ENCODE measurements at places on chromosomes 4 and X.

- no peak for DNase-seq
These were observed 74.8 kb downstream of the POLA1 start for GRCh38 chrX:24768556-24768955.

GRCh38 chrX:23811108-23811651, 28.2 kb downstream of the SAT1 start:
- no peak for DNase-seq

GRCh38 chr4:39341075-39341725, 25.0 kb downstream of the RFC1 start:
- DNase-seq: no peak

- no peak for DNase-seq
These were observed 292.6 kb downstream of the FBXO8 start for GRCh38 chr4:173990869-173991210.

- no peak for DNase-seq
These were observed 394.2 kb downstream of the ANKRD50 start for GRCh38 chr4:124318292-124318691.

DNA sequence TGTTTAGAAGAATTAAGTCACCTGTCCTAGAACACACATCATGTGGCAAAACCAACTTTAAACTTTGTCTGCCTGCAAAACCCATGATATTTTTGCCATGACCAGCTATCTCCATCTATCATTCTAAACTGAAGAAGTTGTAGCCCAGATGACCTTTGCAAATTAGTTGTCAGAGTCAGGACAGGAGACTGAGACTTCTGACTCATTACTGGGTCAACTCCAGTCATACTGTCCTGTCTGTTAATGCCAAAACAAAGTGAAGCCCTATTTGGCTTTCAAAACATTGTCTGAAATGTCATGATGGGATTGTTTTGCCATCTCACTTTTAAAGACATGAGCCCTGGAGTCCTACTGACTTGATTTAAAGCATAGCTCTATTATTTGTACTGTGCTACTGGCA, 365.7 kb upstream of the CPEB2 start:
- DNase-seq: no peak

GRCh38 chr4:124694306-124694705, 18.2 kb downstream of the ANKRD50 start:
- DNase-seq: no peak

DNA sequence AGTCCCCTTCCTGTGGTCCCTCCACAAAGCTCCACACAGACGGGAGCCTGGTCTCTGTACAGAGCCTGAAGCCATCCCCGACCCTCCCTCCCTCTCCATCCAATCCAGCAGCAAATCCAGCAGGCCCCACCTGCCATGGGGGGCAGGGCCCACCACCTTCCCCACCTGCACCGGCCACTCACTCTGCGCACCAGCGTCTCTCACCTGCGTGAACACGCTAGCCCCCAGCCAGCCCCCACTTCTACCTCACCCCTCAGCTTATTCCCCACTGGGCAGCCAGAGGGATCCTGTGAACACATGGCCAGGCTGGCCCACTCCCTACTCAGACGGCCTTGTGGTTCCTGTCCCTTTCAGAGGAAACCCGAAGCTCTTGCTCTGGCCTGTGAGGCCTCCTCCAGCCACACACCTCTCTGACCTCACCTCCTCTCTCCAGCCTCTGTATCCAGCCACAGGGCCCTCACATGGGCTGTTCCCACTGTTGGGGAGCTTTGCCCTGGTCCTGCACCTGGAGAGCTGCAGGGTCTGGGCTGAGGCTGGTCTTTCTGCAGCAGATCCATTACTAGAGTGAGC, 70.9 kb downstream of the WFS1 start:
- DNase-seq: no peak

DNA sequence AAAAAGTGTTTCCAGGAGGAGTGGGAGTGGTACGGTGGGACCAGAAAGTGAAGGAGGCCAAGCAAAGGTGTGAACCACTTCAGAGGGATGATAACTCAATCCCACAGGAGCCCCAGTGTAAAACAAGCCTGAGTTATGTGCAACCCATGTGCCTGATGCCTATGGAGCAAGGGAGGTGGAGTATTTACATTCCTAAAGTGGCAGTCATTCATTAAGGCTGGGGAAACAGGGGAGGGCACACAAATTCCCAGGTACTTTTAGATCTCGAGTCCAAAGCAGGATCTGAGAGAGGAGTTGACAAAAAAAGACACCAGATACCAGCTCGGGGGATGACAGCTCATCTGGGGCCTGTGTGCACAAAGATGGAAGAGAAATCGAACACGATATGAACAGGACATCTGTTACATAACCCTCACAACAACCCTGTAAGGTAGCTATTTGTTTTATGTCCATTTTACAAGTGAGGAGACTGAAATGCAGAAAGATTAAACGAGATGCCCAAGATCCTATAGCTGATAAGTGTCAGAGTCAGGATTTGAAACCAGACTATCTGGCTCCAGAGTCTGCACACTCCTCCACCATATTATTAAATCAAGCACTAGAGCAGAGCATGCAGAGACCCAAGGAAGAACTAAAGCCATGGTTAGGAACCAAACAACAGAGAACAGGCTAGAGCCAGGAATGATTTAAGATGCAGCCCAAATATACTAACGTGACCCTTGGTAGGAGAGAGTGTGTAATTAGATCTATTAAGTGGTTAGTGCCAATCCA, 91.9 kb upstream of the MAPK10 start:
- no peak for DNase-seq

DNA sequence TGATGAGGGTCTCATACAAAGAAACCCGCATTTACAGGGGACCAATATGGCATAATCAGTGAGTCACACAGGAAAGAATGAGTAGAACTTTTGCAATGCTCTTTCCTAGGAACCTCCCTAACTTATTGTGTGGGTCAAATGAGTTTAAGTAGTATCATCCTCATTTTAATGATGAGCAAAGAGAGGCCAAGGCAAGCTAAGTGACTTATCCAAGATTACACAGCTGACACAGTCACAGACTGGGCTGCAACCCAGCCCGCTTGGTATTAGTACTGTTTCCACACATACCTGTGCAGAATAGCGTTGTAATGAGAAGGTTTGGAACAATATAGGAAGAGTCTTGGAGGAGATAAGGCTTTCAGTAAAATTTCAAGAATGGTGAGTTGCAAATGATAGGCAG, 91.0 kb upstream of the PPP1R2C start:
- DNase-seq: no peak

DNA sequence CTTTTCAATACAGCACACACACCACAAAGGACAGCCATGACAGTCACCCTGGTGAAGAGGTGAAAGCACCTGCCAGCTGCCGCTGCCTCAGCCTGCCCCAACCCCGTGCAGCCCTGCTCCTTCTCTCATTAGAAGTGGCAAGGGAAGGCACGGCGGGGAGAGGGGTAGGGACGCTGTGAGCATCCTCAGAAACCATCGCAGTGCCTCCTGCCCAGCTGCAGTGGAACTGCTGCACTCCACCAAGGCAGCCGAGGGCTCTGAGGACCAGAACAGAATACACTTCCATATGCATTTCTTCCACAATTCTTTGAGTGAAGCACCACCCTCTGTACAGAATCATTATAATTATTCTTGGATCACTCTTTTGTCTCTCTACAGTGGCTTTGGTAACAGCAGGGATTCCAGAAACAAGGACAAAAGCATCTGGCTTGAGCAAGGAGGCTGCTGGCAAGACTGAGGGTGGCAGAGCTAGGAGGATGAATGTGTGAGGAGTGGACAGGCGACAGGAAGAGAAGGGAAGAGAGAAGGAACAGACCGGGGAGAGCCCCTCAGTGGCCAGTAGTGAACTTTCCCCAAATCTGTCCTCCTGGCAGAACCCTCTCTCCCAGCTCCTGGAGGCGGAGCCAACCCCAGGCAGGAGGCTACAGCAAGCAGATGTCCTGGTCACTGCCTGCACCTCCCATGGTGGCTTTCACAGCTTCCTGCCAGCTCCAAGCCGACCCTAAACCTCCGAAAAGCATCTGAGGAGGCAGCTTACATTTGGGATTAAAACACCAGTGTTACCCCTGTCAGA, 73.2 kb downstream of the MTNR1A start:
- DNase-seq: no peak

- DNase-seq: no peak
These were observed 716.1 kb upstream of the INTU start for GRCh38 chr4:126916626-126917140.

DNA sequence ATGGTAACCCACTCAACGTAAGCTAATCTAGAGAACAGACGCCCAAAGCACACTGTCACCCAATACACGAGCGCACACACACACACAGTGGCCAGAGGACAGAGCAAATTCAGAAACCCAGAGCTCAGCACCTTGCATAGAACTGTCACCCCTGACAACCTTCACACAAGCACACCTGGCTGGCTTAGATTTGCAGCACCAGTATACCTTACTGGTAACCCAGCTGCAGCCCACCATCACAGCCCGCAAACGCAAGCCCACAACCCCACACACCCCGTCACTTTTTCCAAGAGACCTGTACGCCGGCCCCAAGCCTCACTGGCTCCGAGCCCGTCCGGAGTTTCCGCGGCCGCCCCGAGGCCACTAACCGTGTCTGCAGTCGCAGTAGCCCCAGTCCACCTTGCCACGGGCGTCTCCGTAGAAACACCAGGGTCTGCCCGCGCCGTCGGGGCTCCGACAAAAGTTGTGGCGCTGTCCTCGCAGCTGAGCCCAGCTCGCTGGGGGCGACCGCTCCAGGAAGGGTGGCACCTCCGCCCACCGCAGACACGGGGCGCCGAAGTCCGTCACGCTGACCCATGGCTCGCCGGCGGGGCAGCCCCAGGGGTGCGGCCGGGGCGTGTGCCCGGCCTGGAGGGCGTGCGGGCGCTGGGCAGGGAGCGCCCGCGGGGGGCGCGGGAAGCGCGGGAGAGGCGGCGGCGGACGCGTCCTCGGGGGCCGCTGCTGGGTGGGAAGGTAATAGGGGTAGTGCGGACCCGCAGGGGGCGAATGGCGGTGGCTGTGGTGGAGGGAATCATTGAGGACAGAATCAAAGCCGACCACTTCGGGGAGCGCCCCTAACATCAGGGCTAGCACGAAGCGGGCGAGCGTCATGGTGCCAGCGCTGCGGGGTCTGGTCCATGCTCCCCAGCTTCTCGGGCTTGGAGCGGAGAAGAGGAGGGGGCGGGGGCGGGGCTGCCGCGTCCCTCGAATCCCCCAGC, 664 bp downstream of the PRSS12 start:
- peak; percentile 32 for DNase-seq

DNA sequence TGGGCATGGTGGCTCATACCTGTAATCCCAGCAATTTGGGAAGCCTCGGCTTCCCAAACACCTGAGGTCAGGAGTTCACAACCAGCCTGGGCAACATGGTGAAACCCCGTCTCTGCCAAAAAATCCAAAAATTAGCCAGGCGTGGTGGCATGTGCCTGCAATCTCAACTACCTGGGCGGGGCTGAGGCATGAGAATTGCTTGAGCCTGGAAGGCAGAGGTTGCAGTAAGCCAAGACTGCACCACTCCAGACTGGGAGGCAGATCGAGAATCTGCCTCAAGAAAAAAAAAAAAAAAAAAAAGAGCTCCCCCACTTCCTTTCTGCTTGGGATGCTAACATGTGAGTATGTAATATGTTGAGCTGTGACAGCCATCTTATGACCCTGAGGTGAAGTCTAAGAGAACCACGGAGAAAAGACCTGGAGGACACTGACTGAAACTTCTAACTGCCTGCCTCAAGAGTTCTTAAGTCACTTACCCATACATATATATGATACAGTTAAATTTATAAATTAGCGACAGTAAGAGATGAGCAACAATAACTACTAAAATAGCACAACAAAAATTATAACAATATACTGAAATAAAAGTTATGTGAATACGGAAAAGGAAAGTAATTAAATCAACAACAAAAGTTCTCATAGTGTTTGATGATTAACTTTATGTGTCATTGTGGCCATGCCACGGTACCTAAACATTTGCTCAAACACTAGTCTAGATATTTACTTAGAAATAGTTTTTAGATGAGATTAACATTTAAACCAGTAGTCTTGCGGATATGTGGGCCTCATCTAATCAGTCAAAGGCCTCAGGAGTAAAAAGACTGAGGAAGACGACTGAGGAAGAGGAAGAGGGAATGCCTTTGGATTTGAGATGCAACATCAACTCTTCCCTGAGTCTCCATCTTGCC, 178.3 kb downstream of the OPHN1 start:
- DNase-seq: no peak

GRCh38 chr4:5889002-5889696, 3.7 kb downstream of the CRMP1 start:
- DNase-seq: no peak

DNA sequence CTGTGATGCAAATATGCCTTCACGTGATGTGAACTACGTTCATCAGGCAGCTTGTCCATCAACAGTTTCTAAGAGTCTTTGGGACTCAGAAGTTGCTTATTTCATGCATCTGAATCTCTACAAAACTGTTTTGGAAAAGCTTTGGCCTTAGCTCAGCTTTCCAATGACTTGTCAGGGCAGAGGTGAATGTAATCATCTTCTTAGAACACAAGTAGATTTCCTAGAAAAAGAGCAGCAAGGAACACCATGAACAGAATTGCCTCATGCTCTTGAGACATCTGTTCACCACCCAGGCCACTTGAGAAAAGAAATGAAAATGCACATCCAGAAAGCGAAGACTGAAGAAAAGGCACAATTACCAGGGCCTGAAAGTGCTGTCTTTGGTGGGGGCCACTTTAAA, 105.8 kb upstream of the PDHA1 start:
- DNase-seq: no peak

DNA sequence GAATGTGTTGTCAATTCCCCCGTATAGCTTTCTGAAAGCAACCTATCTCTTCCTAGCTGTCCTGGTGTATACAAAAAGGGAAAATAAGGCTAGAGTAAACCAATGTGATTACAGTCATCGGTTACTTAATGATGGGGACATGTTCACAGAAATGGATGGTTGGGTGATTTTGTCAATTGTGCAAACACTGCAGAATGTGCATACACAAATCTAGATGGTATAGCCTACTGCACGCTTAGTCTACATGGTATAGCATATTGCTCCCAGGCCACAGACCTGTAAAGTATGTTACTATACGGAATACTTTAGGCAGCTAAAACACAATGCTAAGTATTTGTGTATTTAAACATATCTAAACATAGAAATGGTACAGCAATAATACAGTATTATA, 5.1 kb downstream of the DTHD1 start:
- no peak for DNase-seq

GRCh38 chrX:1322393-1322792, 14.2 kb upstream of the IL3RA start:
- no peak for DNase-seq

DNA sequence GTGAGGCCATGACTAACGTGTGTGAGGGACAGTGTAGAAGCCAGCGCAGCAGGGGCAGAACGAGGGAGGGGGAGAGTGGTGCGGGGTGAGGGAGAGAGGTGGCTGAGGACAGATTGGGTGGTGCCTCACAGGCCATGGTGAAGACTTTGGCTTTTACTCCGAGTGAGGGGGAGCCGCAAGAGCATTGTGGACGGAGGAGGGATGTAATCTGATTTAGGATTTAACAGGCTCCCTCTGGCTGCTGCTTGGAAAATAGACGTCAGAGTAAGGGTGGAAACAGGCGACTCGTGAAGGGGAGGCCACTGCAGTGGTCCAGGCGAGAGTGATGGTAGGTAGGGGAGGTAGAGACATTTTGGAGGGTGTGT, 13.0 kb downstream of the PPP1R3F start:
- no peak for DNase-seq

- no peak for DNase-seq
These were observed 66.7 kb downstream of the STAG2 start for GRCh38 chrX:124028182-124028581.

Data from LoVo (cell line).